ENCODE measurements at places on chromosomes 6 and 20. TPM values are rescaled to one million over a fixed set of nuclear protein-coding genes. Genes with fewer than 3 reads are reported as not detected.
A peak's percentile ranks its signal among the peaks of the same experiment; 100 is the strongest.

The DUSP15 gene
- total RNA-seq, result not detected

The CALHM5 gene
- total RNA-seq, result 0.85 TPM

The RNF5 gene
- total RNA-seq, result 114 TPM

The SLC44A4 gene
- 795 TPM for total RNA-seq

The SUMO4 gene
- 3.6 TPM for total RNA-seq

The PTK6 gene
- total RNA-seq, result 87.1 TPM

The FKBP5 gene
- total RNA-seq, result 22.1 TPM

The SLC17A4 gene
- total RNA-seq, result 30.2 TPM

GRCh38 chr20:43689165-43689564 lies 22.3 kb downstream of the MYBL2 start:
- DNase-seq, result no peak

- DNase-seq, result no peak
Measured at GRCh38 chr6:147067184-147067583, 137.0 kb upstream of the STXBP5 start.

DNA sequence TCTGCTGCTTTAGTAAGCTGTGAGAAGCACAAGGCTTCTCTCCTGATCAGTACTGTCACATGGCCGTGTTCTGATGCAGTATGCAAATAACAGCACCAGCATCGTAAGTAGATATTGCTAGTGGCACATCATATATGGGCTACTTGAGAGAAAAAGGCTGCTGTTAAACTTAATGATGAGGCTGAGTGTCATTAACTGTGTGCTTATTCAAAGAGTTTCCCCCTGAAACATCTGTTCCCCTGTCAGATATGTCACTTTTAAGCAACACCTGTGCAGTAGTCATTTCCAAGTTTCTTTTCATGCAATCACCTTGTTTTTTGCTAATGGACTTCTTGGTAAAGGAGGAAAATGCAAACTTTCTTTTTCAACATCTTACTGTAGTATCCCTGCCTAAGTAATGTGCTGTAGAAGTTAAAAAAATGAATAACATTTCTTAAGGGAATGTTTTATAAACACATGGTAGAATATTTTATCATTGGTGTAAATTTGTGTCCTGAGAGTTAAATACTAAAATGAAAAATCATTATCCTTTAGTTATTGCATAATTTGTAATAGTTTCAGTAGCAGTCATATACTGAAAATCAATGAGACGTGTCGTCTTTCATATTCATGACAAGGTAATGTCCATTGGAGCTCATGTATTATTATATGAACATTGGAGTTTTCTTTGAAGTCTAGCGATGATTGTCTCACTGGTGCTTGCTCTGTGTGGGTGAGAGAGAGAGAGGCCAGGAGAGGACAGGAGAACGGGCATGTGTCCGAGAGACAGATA lies 366.3 kb downstream of the CDKAL1 start:
- no peak for DNase-seq

DNA sequence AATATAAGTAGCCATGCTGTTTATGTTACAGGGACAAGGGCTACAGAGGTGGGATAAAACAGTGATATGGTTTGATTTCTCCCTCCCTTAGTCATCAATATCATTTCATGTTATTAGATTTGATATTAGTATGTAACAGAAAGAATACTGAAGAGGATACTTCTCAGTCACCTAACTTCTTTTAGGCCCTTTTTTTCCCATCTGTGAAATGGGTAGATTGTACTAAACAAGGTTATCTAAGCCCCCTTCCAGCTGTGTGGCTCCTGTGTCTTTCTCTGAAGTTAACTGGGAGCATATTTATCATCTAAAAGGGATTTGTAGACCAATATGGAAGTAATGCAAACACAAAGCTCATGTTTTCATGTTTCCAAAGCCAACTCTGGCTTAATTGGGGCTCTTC lies 7.7 kb downstream of the NOX3 start:
- no peak for DNase-seq

- no peak for DNase-seq
Measured at GRCh38 chr6:113018351-113019151, 671.4 kb downstream of the RFPL4B start.

DNA sequence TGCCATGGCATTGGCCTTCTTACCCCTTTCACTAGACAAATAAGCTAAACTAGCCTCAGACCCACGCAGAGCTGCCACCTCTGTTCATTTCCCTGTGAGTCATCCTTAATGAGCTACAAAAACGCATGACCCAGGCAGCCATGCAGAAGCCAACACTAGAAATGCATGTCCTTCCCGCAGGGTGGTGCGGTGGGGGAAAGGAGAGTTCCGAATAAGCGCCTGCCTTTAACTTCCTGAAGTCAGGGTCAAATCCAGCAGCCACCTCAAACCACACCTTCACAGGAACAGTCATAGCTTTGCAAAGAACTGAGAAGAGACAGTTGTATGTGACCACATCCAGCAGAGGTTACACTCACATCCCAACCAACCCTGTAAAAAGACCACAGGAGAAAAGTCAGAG lies 40.4 kb downstream of the IRF4 start:
- no peak for DNase-seq

DNA sequence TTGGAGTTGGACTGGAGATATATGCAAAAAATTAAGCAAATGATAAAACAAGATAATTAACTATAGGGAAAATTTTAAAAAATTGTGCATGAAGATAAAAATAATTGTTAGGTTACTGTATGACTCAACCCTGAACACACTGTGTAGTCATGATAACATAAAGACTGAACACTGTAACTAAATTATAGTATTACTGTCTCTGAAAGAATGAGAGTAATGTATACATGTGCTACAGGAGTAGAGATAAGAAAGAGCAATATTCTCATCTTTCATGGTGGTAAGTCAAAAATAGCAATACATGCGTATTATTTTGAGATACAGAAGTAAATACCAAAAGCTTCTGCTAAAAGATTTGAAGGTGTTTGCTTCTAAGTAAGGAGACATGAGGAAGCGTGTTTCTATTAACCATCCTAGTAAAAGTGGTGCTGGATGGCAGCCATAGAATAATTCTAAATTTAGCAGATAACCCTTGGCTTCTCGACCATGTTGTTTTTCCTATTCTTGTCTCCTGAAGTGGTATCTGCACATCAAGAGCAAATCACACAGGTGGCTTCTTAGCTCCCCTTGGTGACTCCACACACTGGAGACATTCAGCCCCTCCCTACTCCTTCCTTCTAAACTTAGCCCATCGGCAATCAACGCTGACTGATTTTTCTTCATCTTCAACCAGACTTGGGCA lies 390.6 kb upstream of the PLCB4 start:
- no peak for DNase-seq

DNA sequence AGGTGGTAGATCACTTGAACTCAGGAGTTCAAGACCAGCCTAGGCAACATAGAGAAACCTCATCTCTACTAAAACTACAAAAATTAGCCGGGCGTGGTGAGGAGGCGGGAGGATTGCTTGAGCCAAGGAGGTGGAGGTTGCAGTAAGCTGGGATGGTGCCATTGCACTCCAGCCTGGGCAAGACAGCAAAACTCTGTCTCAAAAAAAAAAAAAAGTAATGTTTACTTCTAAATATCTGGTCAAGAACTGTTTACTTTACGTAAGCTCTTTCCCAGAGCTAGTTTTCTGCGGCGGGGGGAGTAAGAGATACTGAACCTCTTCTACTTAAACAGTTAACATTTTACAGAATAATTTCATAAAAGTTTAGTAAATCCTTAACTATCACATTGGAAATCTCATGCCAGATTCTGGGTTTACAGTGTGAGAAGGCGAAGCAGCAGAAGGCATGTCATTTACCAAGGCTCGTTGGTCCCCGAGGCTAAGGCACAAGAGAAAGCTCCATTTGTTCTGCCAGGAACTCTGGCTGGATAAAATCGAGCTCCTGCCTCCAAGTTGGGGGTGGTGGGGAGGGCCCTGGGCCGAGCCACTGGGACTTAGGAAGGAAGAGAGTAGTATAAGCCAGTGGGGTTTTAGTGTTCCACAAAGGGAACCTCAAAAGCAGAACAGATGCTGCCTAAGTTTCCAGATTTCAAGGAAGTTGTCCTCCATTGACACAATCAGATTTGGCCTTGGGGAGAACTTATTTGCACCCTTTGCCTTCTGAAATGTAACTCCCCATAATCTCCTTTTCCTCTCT lies 41.7 kb downstream of the ARFGEF2 start:
- no peak for DNase-seq

GRCh38 chr6:121437851-121438651 lies 2.6 kb downstream of the GJA1 start:
- peak; percentile 22 for DNase-seq

- no peak for DNase-seq
Measured at GRCh38 chr20:10447028-10447427, 11.9 kb downstream of the SLX4IP start.

DNA sequence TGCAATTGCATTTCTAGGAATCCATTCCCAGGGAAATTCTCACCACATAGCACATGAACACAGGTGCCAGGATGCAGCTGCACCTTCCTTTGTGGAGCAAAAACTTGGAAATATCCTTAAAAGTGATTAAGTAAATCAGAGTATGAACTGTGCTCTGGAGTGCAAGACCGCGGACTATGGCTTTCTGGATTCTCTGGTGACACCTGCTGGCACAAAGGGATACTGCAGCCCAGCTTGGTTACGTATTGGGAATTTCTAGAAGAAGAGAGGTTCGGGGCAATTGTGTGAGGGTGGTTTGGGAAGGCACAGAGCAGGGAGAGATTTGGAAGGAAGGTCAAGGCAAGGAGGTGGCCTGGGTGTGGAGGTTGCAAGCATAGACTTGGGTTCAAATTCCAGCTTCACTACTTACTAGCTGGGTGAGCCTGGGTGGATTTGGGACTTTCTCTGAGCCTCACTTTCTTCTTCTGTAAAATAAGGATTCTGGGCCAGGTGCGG lies 15.9 kb upstream of the PEDS1 start:
- no peak for DNase-seq

- no peak for DNase-seq
Measured at GRCh38 chr20:39878809-39879208, 810.2 kb downstream of the MAFB start.
